ENCODE measurements at places on chromosomes 6 and 20.
A peak's percentile ranks its signal among the peaks of the same experiment; 100 is the strongest.

DNA sequence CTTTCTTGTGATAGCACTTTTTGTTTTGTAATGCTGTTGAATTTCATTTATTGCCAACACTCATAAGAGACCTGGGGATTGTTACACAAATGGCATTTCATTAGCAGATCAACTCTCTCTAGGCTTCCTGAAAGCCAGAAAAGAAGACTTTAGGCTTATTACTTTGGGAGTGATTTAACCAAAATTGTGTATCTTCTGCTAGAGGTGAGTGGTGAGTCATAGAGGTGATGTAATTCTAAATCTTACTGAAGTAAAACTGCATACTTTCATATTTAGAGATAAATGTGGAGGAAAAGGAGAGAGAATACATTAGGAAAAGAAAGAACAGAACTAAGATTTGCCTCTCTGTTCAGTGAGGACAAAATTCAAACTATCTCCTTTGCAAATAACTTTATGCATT is 304.7 kb upstream of the RGS17 start:
- DNase-seq: no peak

- no peak for DNase-seq
Observed at GRCh38 chr6:15427331-15428070, 181.6 kb downstream of the JARID2 start.

DNA sequence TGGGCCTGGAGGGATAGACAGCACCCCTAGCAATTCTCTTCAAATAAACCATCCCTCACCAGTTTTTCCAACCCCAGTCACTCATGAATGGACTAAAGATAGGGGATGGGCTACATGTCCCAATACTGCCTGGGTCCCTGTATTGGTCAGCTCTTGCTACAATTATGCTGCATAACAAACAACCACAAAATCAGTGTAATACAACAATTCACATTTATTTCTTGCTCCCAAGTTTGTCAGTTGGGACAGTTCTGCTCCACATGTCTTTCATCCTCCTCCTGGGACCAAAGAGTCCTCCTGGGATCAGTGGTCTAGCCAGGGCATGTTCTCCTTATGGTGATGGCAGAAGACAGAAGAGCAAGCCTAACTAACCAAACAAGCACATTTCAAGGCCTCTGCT is 91.7 kb upstream of the MYL9 start:
- DNase-seq: no peak

- DNase-seq: no peak
Observed at GRCh38 chr6:157537556-157537955, 156.6 kb downstream of the ZDHHC14 start.

GRCh38 chr6:31068669-31069340 is 43.6 kb downstream of the C6orf15 start:
- peak; percentile 65 for DNase-seq
